ENCODE measurements at places on chromosomes 6 and 20.
A peak's percentile ranks its signal among the peaks of the same experiment; 100 is the strongest.

GRCh38 chr20:25604611-25605010, 19.2 kb downstream of the NANP start:
- no peak for DNase-seq

GRCh38 chr6:159829526-159829925, 29.4 kb downstream of the PNLDC1 start:
- DNase-seq: no peak

GRCh38 chr20:10218536-10219451, at the start of gene SNAP25:
SNAP25 (plus strand) TSS chr20:10218830; CDS start chr20:10275492, 56,662 bp downstream.
- peak; percentile 78 for DNase-seq

GRCh38 chr20:23550227-23550626, 18.1 kb downstream of the CST9L start:
- DNase-seq: no peak

GRCh38 chr6:91291071-91291470, 704.2 kb upstream of the MAP3K7 start:
- no peak for DNase-seq

DNA sequence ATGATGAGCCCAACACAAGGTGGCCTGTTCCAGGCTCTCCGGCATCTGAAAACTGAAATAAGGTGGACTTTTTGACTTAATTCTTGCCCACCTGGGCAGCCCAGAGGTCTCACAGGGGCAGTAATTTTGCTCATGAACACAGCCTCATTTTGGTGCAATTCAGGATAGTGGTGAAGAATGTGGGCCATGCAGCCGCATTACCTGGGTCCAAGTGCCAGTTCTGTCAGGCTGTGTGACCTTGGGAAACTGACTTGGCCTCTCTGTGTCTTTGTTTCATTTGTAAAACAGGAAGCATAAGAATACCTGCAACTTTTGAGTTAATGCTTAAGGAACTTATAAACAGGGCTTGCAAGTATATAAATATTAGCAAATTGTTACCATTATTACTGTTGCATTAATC, 5.6 kb downstream of the PREX1 start:
- no peak for DNase-seq

- DNase-seq: no peak
These were observed 7.5 kb upstream of the GGTLC1 start for GRCh38 chr20:23995905-23996666.

GRCh38 chr6:28922821-28923317, 916 bp downstream of the TRIM27 start:
- no peak for DNase-seq

GRCh38 chr6:127383988-127384387, 40.6 kb upstream of the ECHDC1 start:
- no peak for DNase-seq

DNA sequence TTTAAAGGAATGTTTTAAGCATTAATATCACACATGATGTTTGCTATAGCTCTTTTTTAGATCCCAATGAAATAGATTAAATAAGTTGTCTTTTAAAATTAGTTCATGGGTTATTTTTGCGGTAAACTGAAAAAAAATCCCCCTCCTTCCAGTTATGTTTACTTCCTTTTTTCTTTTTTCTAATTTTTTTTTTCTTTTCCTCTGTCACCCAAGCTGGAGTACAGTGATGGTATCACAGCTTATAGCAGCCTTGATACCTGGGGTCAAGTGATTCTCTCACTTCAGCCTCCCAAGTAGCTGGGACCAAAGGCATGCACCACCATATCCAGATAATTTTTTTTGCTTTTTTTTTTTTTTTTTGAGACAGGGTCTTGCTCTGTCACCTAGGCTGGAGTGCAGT, 17.8 kb upstream of the SCAF8 start:
- no peak for DNase-seq

GRCh38 chr20:56765172-56766073, 136.3 kb downstream of the TFAP2C start:
- DNase-seq: no peak

- no peak for DNase-seq
These were observed 269.4 kb downstream of the NKAIN2 start for GRCh38 chr6:124073021-124073420.

- DNase-seq: no peak
These were observed 47.5 kb upstream of the ADGRF5 start for GRCh38 chr6:46969206-46969605.

- DNase-seq: no peak
These were observed 71.3 kb downstream of the TTLL2 start for GRCh38 chr6:167396068-167396658.

DNA sequence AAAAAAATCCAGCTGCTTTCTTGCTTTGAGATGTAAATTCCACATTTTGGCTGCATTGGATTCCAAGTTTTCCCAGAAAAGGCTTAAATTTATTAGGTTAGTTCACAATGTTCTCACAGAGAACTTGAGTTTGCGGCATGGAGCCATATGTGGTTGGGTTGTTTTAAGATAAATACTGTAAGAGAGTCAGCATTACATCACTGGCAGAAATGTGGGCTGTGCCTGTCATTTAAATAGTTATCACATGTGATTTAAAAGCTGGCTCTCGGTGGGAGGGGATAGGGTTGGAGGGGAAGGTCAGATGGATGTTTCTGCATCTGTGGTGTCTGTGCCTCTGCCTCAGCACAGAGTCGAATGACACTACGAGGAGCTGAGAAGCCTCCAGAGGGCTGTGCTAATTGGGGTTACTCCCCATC, 73.8 kb upstream of the SCP2D1 start:
- DNase-seq: peak; percentile 6

DNA sequence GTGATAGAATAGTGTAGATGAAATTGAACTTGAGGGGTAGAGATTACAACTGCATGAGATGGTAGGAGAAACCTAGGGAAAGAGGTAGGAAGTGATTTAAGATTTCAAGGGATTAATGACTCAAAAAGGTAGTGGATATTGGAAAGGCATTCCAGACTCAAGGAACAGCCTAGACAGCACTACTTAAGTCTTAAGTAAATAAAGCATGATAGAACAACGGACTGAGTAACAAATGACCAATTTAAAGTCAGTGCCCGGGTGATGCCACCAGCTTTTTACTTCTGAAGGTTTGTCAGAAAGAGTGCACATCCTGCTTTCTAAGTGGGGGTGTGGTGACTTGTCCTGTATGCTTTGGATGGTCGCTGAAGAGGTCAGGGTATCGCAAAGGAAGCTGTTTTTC, 81.8 kb downstream of the PHACTR1 start:
- no peak for DNase-seq

DNA sequence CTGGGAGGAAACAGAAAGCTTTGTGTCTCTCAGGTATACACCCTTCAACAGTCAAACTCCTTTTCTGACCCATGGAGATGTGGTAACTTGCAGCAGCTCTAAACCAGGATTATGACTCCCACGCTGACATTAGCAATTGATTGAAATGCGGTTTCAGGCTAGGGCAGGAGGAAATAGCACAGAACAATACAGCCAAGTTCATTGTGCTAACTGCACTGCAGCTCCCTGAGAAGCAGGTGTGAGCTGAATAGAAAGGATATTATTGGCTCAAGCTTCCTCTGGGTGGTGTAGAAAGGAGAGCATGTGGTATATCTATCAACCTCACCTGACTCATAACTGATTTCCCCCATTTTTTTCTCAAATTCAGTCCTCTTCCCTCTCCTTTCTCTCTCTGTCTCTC, 612.3 kb upstream of the BTBD3 start:
- DNase-seq: no peak

- DNase-seq: no peak
These were observed 116.4 kb downstream of the THEMIS start for GRCh38 chr6:127784468-127784867.

GRCh38 chr6:105320765-105321164, 82.1 kb downstream of the PREP start:
- no peak for DNase-seq

DNA sequence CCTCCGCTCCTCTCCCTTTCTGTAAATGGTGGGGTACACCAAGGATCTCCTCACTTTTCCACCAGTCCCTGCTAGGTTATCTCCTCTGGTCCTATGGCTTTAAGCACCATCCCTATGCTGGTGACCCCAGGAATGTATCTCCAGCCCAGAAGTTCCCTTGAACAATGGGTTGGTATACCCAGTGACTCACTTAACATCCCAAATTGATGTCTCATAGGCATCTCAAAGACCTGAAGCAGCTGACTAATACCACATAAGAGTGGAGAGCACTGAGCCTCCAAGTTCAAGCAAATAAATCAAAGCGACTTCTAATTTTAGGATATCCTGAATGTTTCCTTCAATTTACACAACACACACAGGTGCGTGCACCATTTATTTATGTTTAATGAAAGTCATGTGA, 48.3 kb downstream of the ADGRF1 start:
- DNase-seq: peak; percentile 88

DNA sequence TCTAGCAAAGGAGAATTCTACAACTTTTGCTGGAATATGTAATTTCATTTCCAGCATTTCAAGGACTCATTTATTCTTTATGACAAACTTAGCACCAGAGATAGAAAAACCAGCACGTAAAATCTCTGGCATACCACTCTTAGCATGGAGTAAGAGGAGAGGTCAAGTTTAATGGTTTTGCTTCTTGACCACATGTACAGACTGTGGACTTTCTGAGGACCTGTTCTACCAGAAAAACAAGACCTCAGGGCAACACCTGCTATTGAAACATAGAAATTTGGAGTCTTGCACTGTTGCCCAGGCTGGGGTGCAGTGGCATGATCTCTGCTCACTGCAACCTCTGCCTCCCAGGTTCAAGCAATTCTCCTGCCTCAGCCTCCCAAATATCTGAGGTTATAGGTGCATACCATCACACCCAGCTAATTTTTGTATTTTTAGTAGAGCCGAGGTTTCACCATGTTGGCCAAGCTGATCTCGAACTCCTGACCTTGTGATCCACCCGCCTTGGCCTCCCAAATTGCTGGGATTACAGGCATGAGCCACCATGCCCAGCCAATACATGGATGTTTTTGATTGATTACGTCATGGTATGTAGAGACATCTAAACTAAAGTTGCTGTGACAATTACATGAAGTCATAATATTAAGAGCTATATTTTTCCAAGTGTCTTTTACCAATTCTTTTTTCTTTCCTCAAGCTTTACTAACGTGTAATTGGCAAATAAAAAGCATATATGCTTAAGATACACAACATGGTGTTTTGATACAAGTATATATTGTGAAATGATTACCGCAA, 36.1 kb downstream of the CRYBG1 start:
- DNase-seq: no peak

GRCh38 chr6:146026873-146027272, 2.0 kb upstream of the GRM1 start:
- no peak for DNase-seq

DNA sequence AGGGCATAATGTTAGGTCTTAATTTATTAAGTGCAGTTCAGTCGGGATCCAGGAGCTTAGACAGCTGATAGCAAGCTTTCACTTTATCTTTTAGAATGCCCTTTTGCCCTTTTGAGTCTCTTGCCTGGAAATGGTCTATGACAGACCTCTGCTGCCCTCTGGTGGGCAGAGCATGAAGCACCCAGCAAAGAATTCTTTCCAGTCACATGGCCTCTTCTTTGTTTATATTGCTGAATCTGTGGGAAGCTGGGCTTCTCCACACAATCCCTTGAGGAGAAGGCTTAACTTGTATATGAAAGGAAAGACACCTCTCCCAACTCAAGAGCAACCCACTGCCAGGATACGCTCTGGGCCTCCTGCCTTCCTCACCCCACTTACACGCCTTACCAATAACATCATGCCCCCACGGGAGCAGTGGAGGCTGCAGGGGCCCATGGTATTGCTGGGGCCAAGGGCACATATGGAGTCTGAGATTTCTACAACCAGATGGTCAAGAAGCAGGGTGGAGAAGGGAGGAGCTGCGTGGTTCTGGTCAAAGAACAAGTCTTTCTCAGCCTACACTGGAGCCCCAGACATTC, 20.4 kb downstream of the WFDC3 start:
- peak; percentile 81 for DNase-seq

DNA sequence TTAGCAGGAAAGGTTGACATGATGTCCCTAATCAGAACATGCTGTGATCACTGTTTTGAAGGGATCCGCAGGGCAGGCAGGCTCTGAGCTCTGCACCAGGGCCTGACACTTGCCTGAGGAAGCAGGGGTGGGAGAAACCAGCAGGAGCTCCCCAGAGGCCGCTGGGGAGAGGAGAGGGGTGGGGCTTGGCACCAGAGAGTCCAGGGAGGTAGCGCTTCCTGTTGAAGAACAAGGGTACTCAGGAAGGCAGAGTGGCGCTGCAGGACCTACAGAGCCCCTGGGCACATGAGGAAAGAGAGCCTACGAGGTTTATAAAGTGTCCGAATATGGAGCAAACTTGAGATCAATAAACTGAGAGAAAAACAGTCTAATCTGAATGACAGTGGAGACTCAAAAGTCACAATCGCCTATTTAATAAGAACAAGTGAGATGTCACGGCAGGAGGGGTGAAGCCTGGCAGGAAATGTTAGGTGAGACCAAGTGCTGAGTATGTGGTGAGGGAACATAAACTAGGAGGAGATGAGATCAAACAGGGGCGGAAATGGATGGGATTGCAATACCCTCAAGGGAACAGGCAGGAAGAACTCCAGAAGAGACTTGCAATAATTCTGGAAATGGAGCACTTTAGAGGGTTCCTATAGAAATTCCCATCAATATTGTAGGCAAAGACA, 5.8 kb upstream of the TBXT start:
- no peak for DNase-seq

GRCh38 chr6:137787016-137787415, 80.0 kb upstream of the TNFAIP3 start:
- no peak for DNase-seq

GRCh38 chr20:3135507-3136070, 24.1 kb downstream of the FASTKD5 start:
- DNase-seq: no peak

- DNase-seq: peak; percentile 83
These were observed 114.5 kb downstream of the SLC22A3 start for GRCh38 chr6:160462551-160463109.

DNA sequence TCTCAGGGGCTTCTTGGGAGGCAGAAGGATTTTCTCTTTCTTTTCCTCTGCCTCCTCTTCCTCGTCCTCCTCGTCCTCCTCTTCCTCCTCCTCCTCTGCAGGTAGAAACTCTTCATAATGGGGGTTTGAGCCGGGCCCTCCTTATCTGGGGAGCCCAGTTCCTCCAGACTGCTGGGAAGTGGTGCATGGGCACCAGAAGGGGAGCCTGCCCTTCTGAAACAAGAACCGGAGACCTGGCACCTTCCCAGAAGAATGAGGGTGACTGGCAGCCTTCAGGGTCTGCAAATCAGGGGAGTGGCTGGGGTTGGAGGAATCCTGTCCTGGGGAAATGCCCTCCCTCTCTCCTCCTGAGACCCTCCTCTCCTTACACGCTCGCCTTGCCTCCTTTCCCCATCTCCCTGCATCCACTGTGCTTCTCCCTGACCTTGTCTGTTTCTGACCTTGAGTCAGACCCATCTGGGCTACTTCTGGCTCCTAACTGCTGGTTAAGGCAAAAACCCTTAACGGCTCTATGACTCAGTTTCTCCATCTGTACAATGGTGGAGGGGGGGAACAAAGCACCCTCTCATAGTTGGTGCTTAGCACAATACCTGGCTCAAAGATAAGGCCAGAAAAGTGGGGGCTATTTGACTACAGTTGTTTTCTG, 1.7 kb downstream of the TULP1 start:
- no peak for DNase-seq

- no peak for DNase-seq
These were observed 225.1 kb upstream of the FERMT1 start for GRCh38 chr20:6347916-6348315.

All from HS-5 (cell line).